ENCODE measurements at places on chromosomes 5 and 9. TPM values are rescaled to one million over a fixed set of nuclear protein-coding genes. Genes with fewer than 3 reads are reported as not detected.

DNA sequence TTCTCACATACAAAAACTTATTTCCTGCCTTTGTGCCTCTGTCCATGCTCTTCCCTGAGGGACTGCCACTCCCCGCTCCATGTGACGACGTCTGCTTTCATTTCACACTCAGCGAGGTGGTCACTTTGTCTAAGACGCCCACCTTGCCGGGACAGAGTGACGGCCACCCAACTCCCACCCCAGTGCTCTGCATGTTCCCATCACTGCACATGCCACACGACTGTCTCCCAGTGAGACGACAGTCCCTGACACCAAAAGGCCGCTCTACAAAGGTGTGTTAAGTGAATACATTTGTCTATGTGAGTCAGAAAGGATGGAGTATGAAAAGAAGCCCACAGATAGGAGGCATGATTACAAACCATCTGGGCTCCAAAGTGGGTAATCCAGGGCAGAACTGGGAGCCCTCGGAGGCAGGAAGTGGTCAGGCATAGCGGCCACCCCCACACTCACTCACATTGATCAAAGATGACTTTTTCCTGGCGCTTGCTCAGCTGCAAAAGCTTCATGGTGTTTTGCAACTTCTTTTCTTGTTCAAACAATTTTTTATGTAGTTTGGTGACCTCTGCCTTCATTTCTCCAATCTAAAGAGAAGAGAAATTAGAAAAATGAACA, 185.8 kb downstream of the CDK5RAP2 start:
- peaks cover 53% of the 10 kb centered on the region for H3K36me3 ChIP-seq
- DNase-seq, result no peak
- no peaks in the 10 kb centered on the region for H3K4me1 ChIP-seq
- no peak overlapping the region for H3K27ac ChIP-seq

GRCh38 chr5:40681363-40682153, 1.8 kb downstream of the PTGER4 start:
- H3K36me3 ChIP-seq, result no peaks in the 10 kb centered on the region
- no peak for DNase-seq

DNA sequence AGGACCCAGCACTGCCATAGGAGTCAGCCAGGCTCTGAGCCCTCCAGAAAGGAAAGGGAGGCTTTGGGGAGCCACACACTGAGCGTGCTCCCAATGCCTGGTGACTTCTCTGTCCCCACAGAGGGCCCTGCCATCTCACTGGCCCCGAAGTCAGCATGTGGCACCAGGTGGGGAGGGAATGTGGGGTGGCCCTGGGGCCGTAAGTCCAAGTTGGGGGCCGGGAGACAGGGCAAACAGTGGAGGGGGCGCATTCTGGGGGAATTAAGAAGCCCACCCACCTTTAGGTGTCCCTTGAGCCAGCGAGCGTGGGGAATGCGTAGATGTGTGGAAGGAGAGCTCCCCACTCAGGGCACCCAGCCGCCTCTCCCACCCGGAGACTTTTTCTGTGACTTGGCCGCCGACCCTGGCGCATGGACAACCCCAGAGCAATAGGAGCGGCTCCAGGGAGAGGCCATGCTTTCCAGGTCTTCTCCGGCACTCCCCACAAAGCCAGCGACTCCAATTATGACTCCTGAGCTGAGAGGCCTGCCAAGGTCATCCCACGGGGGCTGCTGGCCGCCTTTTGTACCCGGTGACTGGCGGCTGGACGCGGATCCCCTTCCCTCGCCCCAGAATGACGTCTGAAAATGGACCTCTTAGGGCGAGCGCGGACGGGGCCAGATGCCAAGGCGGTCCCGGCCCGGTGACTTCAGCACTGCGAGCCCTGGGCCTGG, 9.8 kb downstream of the IRX1 start:
- H3K36me3 ChIP-seq, result peaks cover 47% of the 10 kb centered on the region
- peaks cover 48% of the 10 kb centered on the region for H3K4me1 ChIP-seq
- H3K4me3 ChIP-seq, result no peak overlapping the region
- H3K27me3 ChIP-seq, result peaks cover 69% of the 10 kb centered on the region
- H3K27ac ChIP-seq, result no peak overlapping the region
- DNase-seq, result no peak

DNA sequence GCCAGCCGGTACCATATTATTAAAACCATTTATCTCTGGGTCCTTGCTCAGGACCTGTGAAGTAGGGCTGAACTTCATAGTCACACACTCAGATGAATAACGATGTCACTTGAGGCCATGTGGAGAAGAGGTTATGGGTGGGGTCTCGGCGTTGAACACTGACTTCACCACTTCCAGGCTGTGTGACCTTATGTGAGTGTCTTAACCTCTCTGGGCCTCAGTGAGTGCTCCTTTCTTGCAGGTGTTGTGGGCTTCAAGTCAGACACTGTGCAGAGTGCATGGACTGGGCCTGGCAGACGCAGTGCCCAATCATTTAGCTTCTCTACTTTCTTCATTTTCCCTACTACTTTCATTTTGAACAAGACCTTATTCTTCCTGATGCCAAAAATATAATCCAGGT, 278.8 kb downstream of the PBX3 start:
- no peak for DNase-seq
- H3K27me3 ChIP-seq, result no peaks in the 10 kb centered on the region
- H3K4me3 ChIP-seq, result no peak overlapping the region
- no peaks in the 10 kb centered on the region for H3K36me3 ChIP-seq
- H3K27ac ChIP-seq, result no peak overlapping the region
- H3K4me1 ChIP-seq, result peaks cover 2% of the 10 kb centered on the region

DNA sequence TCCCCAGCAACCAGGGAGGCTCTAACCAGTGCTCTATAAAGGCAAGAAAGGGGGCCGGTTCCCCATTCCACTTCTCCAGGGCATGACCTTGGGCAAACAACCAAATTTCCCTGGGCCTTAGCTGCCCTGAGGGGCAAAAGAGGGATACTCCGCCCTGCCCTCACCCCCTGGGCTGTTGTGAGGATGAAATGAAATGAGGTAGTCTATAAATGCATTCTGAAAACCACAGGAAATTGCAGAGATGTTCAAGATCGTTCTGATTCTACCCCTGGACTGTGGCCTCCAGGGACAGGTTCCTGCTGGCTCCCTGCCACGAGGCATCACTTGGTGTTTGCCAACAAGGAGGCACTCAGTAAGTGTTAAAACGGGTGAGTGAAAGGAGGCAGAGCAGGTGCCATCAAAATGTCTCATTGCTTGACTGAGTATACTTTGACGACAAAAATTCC, 5.7 kb downstream of the RAPGEF1 start:
- no peak for DNase-seq
- peak overlapping the region; percentile 65 for H3K27ac ChIP-seq
- peaks cover 70% of the 10 kb centered on the region for H3K4me1 ChIP-seq
- no peak overlapping the region for H3K4me3 ChIP-seq
- no peaks in the 10 kb centered on the region for H3K27me3 ChIP-seq

DNA sequence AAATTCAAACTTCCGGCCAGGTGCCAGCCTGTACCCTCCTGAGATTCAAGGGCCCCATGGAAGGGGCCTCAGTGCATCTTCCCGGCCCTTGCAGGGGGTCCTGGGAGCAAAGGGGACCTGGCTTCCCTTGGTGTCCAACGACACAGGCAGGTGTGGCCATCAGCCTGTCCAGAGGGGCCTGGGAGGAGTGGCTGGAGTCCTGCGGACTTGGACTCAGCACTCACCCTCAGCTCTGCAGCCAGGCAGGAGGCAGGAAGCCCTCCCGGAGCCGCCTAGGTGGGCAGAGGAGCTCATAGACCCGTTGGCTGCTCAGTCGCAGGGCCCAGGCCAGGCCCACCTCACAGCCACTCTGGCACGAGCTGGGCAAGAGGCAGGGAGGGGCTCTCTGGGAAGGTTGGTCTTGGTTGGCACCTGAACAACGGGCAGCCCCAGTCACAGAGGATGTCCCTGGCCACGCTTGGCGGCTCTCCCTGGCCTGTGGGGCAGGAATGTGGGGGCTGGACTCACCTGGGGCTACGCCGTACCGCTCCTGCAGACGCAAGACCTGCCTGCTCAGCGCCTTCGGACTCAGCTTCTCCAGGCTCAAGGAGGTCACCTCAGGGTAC, 53.8 kb upstream of the NRARP start:
- H3K36me3 ChIP-seq, result peaks cover 60% of the 10 kb centered on the region
- H3K4me3 ChIP-seq, result no peak overlapping the region
- no peak overlapping the region for H3K27ac ChIP-seq
- no peaks in the 10 kb centered on the region for H3K27me3 ChIP-seq
- DNase-seq, result no peak

- H3K36me3 ChIP-seq, result no peaks in the 10 kb centered on the region
- no peak overlapping the region for H3K4me3 ChIP-seq
- no peaks in the 10 kb centered on the region for H3K27me3 ChIP-seq
- no peaks in the 10 kb centered on the region for H3K4me1 ChIP-seq
Observed at GRCh38 chr5:158275511-158275910, 416.6 kb upstream of the CLINT1 start.

DNA sequence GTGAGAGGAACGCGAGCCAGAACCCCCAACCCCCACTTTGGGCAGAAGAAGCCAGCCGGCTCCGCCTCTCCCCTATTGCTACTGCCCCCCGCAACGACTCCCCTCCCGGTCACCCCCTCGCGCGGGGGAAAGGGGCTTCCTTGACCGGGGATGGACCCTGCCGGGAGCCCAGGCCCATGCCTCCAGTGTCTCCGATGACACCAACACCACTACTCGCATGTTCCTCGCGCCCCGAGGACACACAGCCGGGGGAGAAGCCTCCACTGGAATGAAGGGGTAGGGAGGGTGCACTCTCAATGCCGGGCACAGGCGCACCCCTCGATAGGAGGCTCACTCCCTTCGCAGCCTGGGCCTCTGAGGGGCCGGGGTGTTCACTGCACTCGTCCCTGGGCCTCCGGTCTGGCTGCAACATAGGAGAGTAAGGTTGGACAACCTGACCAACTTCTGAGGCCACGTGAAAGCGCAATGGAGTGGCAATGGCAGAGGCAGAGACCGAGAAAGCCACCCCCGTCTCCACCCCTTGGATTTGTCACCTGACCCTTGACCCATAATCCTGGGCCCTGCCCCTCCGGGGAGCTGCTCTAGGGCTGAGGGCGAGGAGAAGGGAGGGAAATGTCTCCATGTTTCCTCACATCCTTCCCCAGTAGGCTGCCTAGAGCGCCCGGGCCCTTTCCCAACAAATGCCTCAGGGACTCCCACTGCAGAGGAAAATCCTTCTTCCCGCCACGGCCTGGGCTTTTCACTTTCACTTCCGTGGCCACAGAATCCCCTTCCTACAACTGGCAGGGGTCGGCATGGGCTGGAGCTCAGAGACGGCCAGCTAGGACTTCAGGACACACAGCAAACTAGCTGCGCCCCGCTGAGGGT, 1.1 kb upstream of the CNTFR start:
- peak overlapping the region; percentile 67 for H3K27ac ChIP-seq
- no peaks in the 10 kb centered on the region for H3K36me3 ChIP-seq
- peak overlapping the region; percentile 46 for H3K4me3 ChIP-seq
- peaks cover 20% of the 10 kb centered on the region for H3K27me3 ChIP-seq
- DNase-seq, result no peak

TOMM5 gene
- 99.8 TPM for total RNA-seq
